CD4-positive, alpha-beta memory T cell (primary cell): ENCODE measurements at places on chromosomes 3 and 15. TPM values are rescaled to one million over a fixed set of nuclear protein-coding genes. Genes with fewer than 3 reads are reported as not detected.
A peak's percentile ranks its signal among the peaks of the same experiment; 100 is the strongest.

- peak; percentile 60 for DNase-seq
Measured at GRCh38 chr15:57561041-57561711, 30.5 kb upstream of the MYZAP start.

GRCh38 chr3:113005611-113006010, 14.8 kb downstream of the GTPBP8 start:
- peak; percentile 67 for DNase-seq

DNA sequence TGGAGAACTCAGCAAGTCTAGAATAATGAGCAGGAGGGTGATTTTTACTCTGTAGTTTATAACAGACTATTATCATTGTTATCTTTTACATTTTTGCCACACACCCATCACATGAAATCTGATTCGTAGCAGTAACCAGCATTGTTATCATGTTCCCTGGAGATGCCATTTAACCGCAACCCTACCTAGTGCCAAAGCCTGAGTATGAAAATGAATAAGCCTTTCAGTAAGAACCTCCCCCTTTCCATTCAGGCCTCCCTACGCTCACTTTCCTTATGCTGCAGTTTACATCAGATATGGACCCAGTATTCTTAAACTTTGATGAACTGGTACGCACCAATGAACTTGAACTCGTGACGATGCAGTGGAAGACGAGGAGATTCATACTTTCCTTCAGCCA, 158.7 kb upstream of the SPRED1 start:
- no peak for DNase-seq

DNA sequence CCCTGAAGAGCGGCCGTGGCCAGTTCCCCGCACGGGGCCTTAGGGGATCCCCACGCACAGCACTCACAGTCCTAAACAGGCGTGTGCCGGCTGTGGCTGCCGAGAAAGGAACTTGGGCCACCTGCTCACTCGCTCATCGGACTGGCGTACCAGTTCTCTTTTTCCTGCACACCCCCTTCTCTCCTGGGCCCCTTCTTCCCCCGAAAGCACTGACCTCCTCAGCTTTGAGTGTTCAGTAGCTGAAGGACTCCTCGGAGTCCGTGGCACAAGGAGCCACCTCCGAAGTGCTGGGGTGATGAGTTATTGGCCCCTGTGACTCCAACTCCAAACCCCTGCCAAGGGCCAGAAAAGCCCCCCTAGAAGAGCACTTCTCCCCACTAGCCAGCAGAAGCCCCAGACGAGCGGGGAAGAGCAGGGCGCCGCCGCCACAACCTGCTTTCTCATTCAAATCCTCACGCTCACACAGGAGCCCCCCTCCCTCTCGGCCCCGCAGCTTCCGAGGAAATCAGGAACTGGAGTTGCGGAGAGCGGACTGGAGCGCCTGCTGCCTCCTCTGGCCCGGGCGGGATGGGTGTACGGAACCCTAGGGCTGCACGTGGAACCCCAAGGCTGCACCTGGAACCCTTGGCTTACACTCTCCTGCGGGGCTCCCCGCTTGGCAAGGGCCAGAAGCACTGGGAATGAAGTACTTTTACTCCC, at the start of gene PLCH1:
Gene PLCH1 (minus strand): TSS at position 446 of the 699 bp plus-strand sequence. CDS start 40,847 bp downstream, outside the sequence.
- DNase-seq, result peak; percentile 41

GRCh38 chr3:29705906-29706844, 425.3 kb downstream of the RBMS3 start:
- no peak for DNase-seq

HSPBAP1 gene
- polyA plus RNA-seq, result 11.9 TPM

DNAJA4 gene
- polyA plus RNA-seq, result 7.8 TPM

TMEM45A gene
- polyA plus RNA-seq, result not detected

GRCh38 chr15:85581495-85581894, 201.1 kb downstream of the AKAP13 start:
- DNase-seq, result peak; percentile 70

GRCh38 chr3:189297932-189298331, 126.2 kb downstream of the TPRG1 start:
- DNase-seq, result no peak

- DNase-seq, result no peak
Measured at GRCh38 chr3:134833453-134834163, 38.5 kb downstream of the EPHB1 start.

FAM3D gene
- polyA plus RNA-seq, result not detected
